ENCODE measurements at places on chromosomes 7 and 10.
A peak's percentile ranks its signal among the peaks of the same experiment; 100 is the strongest.

- DNase-seq, result no peak
Observed at GRCh38 chr7:110372685-110373084, 718.2 kb upstream of the LRRN3 start.

DNA sequence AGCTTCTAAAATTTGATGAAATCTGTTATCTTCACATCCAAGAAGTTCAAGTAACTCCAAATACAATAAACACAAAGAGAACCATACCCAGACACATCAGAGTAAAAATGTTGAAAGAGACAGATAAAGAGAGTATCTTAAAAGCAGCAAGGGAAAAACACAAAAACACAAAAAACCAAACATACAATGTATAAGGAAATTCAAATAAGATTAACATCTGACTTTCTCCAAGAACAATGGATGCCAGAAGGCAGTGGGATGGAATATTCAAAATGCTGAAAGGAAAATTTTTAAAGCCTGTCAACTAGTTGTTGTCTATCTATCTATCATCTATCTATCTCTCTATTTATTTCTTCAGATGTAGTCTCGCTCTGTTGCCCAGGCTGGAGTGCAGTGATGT lies 72.4 kb upstream of the MKLN1 start:
- no peak for DNase-seq

- no peak for DNase-seq
Observed at GRCh38 chr10:3446221-3446620, 273.6 kb upstream of the PITRM1 start.

- no peak for DNase-seq
Observed at GRCh38 chr10:77043420-77043763, 594.2 kb downstream of the KCNMA1 start.

DNA sequence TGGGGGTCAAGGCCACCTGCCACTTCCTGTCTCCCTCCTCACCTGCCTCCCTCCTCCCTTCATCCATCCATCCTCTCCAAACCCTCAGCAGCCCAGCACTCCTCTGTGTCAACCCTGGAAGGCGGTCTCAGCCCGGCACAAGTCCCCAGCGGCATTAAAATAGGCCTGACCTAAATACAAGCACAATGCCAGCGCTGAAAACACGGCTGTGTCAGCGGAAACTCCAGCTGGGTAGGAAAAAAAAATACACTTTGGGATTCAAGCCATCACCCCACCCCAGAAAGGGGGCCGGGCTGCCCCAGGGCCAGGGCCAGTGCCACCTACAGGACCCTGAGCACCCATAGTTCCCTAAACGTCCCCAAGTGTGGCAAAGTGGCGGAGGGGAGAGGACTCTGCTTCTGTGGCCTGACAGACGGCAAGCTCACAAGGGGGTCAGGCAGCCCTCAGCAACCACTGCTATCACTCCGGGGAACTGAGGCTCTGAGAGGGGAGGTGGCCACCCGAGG lies 22.7 kb upstream of the GTF2IRD1 start:
- no peak for DNase-seq

DNA sequence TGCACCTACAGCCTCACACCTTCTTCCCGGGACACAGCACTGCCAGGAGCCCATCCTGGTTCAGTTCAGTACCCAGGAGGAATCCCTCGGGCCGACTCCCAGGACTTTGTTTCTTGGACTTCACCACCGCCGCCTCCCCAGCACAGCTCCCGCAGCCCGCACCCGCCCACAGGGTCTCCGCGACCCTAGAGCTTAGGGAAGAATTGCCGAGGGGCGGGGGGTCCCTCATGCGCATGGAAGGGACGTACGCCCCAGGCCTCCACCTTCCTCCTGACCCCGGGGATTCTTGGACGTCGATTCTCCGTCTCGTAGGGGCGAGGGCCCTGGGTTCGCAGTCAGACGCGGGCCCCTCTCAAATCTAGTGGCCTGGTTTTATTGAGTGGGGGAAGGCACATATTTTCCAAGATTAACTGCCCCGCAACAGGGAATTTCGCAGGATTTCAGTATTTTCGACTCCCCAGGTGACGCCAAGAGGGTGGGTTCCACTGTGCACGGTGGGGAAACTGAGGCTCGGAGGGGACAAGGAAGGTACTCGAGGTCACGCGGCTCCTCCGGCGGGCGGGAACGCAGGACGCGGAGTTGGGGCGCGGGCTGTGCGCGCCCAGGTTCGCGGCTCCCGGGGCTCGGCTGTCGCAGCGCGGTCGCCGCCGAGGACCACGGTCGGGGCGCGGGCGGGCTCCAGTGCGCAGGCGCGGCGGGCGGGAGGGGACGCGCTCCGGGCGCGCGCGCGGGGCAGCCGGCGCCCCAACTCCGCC lies at the start of gene ADCY1:
Gene ADCY1 (plus strand): TSS at position 708 of the 755 bp plus-strand sequence. CDS start 176 bp downstream, outside the sequence.
- DNase-seq, result peak; percentile 84

GRCh38 chr10:119818889-119819270 lies 53.8 kb downstream of the MCMBP start:
- DNase-seq, result no peak

GRCh38 chr10:131093346-131093745 lies 218.2 kb downstream of the TCERG1L start:
- DNase-seq, result no peak

GRCh38 chr7:134829380-134829986 lies 50.0 kb downstream of the CALD1 start:
- no peak for DNase-seq

GRCh38 chr10:112949875-112950507 lies at the start of gene TCF7L2:
Gene TCF7L2 (plus strand): TSS chr10:112950247. CDS start chr10:112950757, 510 bp downstream.
- peak; percentile 39 for DNase-seq

- no peak for DNase-seq
Observed at GRCh38 chr10:122126763-122127659, 138.0 kb downstream of the TACC2 start.

GRCh38 chr10:26445411-26446031 lies 7.4 kb downstream of the APBB1IP start:
- no peak for DNase-seq

DNA sequence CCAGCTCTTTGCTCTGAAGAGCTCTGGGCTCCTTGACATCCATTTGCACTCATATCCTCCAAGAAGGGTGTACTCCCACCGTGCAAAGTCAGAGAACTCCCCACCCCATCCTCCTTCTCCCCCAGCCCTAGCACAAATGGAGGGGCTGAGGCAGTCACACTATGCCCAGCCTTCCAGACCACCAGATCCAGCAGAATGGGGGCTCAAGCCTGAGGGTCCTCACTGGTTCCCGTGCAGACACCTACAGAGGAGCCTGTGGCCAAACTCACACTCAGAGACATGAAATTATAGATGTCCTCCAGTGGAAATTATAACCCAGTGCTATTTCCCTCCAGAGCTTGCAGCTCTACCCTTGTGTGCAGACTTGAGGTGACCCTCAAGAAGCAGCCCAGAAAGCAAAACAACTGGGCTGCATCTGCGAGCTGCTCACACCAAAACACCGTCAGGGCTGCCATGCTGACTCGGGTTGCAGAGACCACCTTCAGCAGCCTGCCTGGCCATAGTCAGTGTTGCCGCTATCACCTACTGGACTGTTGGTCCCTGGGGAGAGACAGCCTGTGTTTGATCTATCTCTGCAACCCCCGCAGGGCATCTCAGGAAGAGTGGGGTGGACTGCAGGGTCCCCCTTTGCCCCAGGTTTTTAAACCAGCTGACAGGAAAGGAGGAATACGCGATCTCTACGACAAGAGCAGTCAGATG lies 7.4 kb downstream of the ZNF488 start:
- DNase-seq, result peak; percentile 9

DNA sequence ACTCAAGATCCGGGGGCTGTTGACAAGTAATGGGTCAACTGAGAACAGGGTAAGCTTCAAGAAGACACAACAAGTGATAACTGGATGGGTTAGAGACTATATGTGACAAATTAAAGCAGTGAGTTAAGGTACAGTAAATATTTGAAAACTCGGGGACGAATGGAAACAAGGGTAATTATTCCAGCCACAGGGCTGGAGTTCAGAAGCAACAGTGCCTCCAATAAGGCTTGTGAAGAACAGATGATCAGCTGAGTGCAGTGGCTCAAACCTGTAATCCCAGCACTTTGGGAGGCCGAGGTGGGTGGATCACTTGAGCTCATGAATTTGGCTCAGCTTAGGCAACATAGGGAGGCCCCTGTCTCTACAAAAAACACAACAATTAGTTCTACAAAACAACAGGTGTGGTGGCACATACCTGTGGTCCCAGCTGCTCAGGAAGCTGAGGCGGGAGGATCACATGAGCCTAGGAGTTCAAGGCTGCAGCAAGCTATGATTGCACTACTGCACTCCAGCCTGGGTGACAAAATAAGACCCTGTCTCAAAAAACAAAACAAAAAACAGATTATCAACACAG lies 20.5 kb upstream of the DLD start:
- DNase-seq, result no peak

DNA sequence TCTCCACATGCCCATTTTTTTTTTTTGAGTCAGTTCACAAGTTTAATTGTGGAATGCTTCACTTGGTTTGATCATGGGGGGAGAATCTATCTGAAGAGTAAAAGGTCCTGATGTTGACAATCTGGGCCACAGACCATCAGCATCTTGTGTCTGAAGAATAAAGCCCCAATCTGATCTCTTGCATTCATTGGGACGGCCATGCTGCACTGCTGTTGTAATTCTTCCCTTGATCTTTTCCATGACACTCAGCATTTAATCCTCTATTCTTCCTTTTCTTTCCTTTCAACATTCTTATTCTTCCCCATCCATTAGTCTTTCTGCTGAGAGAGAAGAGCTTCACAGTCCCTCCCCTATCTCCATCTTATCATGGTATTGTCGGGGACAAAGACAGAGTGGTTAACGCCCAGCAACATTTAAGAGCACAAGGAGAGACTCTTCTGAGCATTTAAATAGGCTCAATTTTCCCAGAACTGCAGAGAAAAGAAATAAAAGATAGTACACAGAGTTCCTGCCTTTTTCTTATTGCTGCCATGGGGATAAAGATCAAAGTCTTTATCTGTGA lies 1157.3 kb downstream of the SORCS3 start:
- no peak for DNase-seq
